ENCODE measurements at places on chromosomes 1 and 21.
A peak's percentile ranks its signal among the peaks of the same experiment; 100 is the strongest.

DNA sequence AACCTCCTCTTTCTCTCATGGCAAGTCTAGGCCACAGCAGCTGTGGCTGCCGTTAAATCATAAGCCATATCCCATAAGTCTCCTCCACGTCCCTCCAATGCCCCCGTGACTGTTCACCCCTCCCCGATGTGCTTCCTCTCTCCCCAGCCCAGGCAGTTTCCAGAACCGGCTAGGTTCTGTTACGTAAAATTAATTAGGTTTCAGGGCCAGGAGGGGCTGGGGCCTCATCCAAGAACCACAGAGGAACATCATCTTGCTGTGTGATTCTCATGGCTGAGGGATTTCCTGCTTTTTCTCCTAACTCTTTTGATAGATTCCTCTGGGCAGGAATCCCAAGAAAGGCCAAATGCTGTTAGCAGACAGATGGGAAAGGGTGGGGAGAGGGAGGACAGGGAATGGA, 141.8 kb upstream of the AJAP1 start:
- DNase-seq = no peak

DNA sequence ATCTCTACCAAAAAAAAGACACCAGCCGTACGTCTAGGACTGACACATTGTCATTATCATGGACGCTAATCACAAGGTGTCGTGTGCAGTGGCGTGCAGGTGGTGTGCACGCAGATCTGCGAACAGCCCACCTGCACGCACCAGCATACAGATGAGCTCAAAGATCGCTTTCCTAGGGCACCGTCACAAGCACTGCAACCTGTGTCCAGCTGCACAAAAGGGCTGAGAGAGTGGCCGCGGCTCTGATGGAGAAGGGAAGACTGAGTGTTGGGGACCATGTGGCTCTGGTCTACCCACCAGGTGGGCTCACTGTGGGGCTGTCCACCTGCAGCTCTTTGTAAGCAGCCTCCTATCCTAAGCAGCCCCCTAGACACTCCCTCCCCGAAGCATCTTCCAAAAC, 50.9 kb downstream of the S100B start:
- no peak for DNase-seq

GRCh38 chr1:152160576-152160975, 1.5 kb upstream of the RPTN start:
- no peak for DNase-seq

DNA sequence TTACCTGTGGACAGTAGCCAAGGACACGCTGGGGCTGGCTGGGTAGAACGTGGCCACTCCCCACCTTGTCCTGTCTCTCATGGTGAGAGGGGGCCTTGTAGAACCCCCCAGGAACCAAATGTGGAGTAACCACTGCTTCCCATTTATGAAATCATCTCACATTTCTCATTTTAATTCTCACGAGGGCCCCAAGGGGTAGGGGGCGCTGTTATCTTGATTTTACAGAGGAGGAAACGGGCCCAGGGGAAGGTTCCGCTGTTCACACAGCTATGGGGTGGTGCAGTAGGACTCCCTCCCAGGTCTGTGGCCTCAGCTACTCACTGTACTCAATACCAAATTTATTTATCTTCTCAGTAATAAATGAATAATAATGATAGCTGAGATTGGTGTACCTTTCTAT, 5.5 kb downstream of the SMPDL3B start:
- DNase-seq = peak; percentile 24

- DNase-seq = no peak
These were observed 27.4 kb downstream of the CDCA8 start for GRCh38 chr1:37719572-37720195.

GRCh38 chr1:41698916-41699860, 214.7 kb upstream of the EDN2 start:
- DNase-seq = no peak

- no peak for DNase-seq
These were observed 699 bp downstream of the ECHDC2 start for GRCh38 chr1:52920791-52921291.

GRCh38 chr1:31201931-31202360, 37.7 kb downstream of the NKAIN1 start:
- DNase-seq = no peak

- DNase-seq = no peak
These were observed 8.1 kb downstream of the CD247 start for GRCh38 chr1:167510244-167510643.

DNA sequence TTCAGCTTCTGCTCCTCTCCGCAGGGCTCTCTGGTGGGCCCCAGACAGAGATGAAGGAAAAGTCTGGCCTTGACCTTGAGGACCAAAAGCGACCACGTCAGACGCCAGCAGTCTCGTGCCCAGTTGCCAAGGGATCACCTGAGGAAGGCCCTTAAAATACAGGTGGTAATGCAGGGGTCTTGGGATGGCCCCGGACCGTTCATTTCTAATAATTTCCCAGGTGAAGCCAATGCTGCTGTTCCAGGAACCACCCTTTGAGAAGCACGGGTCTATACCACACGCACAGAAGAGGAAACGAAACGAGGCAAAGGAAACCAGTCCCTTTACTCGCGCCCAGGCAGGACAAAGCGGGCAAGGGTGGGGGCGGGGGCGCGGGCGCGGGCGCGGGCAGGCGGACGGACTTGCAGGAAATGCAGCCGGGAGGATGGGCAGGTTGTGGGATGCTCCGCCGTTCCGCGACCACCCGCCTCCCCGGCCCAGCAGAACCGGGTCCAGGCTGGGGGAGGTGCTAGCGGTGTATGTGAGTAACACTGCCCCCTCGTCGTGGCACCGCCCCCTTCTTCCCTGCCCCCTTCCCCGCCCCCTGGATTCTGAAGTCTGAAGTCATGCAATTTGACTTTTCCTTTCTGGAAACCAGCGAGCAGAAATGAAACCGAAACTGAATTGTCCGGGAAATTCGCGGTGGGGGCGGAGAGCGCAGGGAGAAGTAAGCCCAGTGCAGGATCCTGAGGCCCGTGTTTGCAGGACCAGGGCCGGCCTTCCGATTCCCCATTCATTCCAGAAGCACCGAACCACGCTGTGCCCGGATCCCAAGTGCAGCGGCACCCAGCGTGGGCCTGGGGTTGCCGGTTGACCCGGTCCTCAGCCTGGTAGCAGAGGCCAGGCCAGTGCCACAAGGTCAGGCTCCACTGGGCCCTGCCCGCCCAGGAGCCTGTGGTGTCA, 5.8 kb upstream of the MX1 start:
- DNase-seq = peak; percentile 87

DNA sequence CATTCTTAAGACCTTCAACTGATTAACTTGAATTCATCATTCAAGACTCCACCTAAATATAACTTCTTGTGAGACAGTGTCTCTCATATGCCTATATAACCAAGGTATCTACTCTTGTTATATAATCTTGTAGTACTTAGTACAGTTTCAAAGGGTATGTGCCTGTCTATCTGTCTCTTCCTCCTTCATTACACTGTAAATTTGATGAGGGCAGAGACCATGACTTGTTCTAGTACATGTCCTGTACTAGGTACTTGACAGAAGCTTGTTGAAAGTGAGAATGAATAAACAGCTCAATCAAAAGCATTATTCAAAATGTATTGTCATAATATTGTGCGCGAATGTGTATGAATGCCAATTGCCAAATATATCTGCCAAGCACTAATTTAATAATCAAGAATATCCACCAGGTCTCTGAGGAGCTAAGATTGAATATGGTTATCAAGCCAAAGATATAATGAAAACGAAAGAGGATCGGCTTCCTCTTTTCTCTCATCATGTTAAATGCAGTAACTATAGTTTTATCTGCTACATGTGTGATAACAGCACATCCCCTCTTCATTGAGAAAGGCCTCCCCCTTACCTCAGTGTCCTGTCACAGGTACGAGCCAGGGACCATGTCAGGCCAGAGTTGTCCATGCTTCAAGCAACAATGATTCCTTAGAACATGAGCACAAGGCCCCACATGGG, 117.3 kb downstream of the UCHL5 start:
- no peak for DNase-seq

DNA sequence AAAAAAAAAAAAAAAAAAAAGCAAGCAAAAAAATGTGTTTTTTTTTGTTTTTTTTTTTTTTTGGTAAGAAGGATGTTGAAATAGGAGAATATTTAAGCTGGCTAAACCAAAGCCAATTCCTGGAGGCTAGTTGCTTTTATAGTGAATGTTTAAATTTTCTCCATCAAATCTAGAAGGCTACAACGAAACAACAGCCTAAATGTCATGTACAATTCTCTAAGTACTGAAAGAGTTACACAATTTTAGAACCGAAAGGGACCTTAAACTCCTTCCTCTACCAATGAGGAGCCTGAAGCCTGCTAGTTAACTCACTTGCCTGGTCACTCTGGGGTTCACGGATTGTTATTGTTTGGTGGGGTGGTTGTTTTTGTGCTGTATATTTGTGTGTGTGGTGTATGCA, 3.5 kb downstream of the WLS start:
- DNase-seq = peak; percentile 74

DNA sequence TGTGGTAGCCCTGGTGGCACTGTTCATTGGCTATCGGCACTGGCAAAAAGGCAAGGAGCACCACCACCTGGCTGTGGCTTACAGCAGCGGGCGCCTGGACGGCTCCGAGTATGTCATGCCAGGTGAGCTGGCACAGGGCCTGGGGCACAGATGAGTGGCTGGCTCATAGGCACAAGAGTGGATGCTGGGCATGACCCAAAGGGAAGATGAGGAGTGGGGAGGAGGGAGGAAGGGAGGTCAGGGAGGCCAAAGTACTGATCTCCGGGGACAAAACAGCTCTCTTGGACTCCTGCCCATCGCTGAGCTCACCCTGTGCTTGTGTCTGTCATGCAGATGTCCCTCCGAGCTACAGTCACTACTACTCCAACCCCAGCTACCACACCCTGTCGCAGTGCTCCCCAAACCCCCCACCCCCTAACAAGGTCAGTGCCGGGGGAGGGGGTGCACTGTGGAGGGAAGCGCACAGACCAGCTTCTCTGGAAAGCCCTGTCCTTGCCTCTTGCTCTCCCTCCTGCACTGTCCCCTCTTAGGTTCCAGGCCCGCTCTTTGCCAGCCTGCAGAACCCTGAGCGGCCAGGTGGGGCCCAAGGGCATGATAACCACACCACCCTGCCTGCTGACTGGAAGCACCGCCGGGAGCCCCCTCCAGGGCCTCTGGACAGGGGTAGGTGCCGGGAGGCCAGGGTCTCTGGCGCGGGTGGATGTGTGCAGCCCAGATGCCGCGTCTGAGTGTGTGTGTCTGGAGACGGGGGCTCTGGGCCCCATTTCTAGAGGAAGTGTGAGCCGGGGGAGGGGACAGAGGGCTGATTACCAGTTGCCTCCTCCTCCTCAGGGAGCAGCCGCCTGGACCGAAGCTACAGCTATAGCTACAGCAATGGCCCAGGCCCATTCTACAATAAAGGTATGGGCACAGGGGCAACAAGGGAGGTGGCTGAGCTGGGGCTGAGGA, 7.3 kb upstream of the LRRC71 start:
- DNase-seq = no peak

DNA sequence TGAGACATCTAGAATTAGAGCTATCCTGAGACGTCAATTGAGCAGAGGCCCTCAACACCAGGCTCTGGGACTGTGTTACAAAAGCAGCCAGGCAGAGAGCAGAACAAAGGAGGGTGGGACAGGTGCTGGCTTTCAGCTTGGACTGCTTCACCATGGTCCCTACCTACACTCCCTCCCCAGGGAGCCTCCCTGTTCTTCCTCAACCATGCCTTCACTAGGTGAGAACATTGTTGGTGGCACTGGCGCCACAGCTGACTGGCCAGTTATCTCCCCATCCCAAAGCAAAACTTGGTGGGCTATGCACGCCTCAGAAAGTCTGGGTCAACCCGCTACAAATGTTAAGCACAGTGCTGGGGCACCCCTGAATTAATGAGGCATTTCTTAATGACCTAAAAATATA, 87.8 kb downstream of the NMNAT2 start:
- DNase-seq = no peak

GRCh38 chr1:30417001-30417700, 306.2 kb downstream of the MATN1 start:
- no peak for DNase-seq
